ENCODE measurements at places on chromosomes 2 and 18.

- no peak for DNase-seq
These were observed 147.5 kb downstream of the RND3 start for GRCh38 chr2:150339951-150340350.

DNA sequence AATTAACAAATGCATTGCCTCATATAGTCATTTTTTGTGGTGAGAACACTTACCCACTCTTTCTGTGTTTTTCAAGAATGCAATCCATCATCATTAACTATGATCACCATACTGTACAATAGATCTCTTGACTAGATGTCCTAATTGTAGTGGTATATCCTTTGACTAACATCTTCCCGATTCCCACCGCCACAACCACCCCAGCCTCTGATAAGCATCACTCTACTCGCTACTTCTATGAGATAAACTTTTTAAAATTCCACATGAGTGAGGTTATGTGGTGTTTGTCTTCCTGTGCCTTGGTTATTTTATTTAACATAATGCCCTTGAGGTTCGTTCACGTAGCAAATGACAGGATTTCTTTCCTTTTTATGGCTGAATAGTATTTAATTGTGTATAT, 6.6 kb downstream of the VWA3B start:
- DNase-seq: no peak

GRCh38 chr2:231886071-231886681, 40.0 kb downstream of the NPPC start:
- no peak for DNase-seq

DNA sequence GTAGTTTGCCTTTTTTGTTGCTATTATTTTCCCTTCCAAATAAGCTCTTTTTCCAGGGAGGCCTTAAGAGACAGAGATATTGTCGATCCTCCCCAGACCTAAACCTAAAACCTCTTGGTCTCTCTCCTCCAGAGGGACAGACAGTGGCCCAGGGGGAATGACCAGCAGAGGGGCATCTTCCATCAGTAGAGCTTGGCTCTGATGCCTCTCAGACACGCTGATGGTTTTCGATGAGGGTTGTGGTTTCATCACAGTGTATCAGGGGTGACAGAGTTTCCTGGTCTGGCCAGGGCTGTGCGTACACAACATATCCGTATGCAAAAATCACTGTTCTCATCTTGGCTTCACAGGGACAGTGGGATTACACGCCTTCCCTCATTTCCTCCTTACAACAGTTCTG, 68.6 kb downstream of the GATA6 start:
- DNase-seq: no peak

GRCh38 chr2:240494194-240494793, 58.8 kb downstream of the GPC1 start:
- no peak for DNase-seq

DNA sequence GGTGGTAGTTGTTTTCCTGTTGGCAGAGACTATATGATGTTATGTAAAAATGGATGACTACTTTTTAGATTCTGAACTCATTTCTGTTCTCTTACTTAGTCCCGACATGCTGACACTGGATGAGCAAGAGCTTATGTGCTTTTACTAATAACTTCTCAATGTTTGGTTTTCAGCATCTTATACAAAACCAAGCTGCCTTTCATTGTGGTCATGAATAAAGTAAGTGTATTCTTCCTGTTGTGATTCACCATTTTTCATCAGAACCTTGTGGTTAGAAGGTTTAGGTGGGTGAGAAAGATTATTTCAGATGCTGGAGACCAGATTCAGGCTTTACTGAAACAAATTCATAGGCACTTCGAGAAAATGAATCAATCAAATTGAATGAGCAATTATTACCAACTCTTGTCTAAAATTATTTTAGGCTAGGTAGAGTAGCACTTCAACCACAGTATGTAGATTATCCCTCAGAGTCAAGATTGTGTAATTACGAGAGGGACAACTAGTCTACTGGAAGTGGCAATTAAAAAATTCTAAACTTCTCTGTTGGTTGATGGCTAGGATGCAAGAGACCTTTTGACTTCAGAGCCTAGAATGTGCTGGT, 9.3 kb downstream of the GPN1 start:
- DNase-seq: no peak

DNA sequence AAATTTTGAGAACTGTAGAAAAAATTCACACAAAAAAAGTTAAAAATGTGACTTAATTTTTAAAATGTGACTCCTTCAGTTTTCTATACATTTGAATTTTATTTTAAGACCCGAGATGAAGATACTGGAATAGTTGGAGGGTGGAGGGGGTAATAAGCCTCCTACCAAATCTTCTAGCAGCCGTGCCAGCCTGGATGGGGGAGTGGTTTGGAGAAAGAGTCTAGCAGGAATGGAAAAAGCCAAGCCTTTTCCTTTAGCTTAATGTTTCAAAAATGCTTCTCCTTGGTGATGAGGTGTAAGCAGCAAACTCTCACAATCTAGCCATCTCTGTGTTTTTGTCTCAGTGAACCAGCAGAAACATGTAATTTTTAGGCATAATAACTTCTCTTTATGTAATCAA, 14.7 kb downstream of the CASP8 start:
- no peak for DNase-seq

- DNase-seq: no peak
These were observed 4.6 kb downstream of the TIGD1 start for GRCh38 chr2:232545511-232546375.

DNA sequence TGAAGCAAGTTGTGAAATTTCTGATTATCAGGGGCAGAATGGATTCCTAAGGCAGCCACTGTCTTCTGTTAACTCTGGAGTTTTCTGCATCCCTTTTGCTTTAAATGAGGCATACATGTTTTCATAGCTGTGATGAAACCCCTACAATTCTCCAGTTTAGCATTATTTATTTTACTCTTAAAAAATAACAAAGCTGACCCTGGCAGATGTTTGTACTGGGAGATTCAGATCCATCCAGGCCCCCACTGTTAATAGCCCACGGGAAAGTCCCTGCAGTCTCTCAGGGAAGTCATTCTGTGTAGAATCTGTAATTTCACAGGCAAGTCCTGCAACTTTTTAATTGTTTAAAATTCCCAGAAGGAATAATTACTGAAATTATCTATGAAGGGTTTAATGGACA, 353 bp upstream of the SULT1C4 start:
- DNase-seq: no peak

DNA sequence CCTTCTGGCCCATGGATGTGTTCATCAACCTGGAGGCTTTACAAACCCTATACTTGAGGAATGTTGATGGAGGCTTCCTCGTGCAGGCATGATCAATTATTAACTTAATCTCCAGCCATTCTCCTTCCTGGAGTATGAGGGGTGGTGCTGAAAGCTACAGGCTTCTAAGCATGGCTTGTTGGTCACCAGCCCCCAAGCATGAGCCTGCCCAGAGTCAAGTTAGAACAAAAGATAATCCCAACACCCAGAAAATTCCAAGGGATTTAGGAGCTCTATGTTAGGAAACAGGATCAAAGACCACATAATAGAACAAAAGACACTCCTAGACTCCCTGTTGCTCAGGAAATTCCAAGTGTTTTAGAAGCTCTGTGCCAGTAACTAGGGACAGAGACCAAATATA, 63.1 kb downstream of the FAM171B start:
- DNase-seq: no peak

GRCh38 chr2:45652090-45653031, 886 bp downstream of the PRKCE start:
- peak; percentile 59 for DNase-seq

DNA sequence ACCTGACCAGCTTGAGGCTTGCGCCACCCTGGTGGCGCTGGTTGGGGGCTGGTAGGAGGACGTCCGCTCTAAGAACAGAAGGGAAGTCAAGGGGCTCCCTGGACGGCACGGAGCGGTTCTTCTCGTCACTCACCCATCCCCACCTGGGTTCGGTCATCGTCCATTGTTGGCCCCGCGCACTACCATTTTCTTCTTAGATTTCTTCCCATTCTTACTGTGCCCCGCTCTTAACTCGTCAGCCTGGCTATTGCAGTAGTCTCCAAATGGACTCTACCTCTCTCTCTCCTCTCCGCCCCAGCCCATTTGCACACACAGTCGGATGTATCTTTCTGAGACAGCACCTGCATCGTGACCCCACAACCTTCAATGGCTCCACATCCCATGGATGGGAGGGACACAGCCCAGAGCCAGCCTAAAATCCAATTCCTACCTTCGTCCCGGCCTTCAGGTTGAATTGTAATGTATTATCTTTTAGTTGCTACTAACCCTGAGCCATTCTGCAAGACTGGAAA, 814 bp upstream of the RAB1A start:
- no peak for DNase-seq

Data from activated T-cell treated with anti-CD3 and anti-CD28 coated beads, Interleukin-2, amount 50 U/mL, for 48 hours (primary cell).